ENCODE measurements at places on chromosomes 7 and 10.

- DNase-seq: no peak
These were observed 83.0 kb upstream of the KAT6B start for GRCh38 chr10:74743401-74743800.

DNA sequence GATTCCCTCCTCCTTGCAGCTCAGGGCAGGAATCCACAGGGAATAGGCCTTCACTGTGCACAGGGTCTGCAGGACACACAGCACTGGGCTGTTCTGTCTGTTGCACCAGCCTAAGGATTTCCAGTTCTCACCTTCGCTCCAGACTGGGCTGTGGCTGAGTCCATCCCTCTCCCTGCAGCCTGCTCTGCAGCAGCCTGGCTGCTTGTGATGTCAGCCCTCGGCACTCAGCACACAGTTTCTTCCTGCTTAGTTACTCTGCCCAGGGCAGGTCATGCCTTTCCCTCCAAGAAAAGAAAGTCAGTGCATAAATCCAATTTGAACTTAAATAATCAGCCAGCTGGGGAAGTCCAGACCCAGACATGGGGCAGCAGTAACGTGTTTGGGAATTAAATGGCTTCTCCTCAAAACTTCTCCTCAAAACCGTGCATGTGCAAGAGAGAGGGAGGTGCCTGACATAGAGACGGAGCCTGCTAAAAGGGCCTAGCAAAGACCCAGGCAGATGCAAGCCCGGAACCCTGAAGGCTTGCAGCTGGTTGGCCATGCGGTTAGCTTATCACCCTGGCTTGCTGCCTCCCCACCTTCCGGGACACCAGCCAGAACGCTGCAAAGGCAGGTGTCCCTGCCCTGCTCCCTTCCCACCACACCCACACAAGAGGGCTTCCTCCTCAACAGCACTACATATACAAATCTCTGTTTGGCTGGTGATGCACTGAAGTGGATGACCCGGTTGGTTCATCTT, 10.9 kb upstream of the GDF2 start:
- DNase-seq: no peak

GRCh38 chr10:52378124-52378523, 64.0 kb downstream of the DKK1 start:
- no peak for DNase-seq

DNA sequence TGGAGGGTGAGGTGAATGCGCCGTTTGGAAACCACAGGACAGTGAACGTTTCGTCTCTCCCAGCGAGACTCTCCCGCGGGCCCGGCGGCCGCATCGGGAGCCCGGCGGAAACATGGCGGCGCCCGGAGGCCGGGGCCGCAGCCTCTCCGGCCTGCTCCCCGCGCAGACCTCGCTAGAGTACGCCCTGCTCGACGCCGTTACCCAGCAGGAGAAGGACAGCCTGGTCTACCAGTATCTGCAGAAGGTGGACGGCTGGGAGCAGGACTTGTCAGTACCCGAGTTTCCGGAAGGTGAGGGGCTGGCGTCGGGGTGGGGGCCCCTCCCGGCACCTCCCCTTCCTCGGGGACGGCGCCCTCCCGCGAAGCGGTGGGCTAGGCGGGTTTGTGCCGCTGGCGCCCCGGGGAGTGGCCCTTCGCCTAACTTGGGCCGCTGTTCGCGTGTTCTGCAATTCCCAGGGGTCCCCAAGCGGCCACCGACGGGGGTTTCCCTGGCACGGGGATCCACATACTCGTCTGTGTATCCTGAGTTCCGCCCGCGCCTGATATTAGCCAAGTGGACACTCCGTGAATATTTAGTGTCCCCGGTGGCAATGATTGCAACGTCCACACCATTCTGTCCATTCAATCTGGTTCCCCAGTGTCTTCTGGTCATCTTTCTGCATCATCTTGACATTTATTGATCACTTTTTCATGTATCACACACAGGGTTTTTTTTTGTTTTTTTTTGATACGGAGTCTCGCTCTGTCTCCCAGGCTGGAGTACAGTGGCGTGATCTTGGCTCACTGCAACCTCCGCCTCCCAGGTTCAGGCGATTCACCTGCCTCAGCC, 514 bp downstream of the NHLRC2 start:
- DNase-seq: peak; percentile 62

DNA sequence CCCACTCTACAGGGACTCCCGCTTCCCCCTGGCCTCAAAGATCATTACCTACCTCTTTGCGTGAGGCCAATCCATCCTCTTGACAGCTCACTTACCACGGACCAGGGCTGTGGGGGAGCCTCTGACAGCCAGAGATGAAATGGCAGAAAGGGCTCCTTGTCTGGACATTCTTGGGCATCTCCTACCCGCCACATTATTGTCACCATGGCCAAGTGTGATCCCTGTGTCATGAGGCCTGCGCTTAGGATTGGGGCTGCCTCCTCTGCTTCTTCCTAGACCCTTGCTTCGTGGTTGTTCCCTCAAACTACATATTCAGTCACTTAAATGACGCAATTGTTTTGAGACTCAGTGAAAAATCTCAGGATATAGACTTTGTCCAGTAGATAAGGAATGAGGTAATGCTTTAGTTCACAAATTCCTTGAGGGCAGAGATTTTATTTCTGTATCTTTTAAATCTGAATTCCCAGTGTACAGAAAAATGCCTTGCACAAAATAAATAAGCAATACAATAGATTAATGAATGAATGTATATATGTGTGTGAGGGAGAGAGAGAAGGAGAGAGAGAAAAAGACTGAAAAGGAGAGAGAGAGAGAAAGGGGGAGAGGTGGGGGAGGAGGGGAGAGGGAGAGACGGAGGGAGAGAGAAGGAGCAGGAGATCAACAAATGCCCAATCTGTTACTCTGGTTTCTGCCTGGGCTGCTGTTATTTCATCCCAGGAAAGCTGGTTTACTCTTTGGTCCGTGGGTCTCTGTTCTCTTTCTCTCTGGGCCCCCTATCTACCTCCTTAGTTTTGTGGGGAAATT, 159.0 kb downstream of the PLXNA4 start:
- DNase-seq: no peak

GRCh38 chr7:78073609-78074382, 275.2 kb downstream of the PHTF2 start:
- DNase-seq: peak; percentile 48

- DNase-seq: no peak
These were observed 21.8 kb downstream of the TBXAS1 start for GRCh38 chr7:139850906-139851305.

DNA sequence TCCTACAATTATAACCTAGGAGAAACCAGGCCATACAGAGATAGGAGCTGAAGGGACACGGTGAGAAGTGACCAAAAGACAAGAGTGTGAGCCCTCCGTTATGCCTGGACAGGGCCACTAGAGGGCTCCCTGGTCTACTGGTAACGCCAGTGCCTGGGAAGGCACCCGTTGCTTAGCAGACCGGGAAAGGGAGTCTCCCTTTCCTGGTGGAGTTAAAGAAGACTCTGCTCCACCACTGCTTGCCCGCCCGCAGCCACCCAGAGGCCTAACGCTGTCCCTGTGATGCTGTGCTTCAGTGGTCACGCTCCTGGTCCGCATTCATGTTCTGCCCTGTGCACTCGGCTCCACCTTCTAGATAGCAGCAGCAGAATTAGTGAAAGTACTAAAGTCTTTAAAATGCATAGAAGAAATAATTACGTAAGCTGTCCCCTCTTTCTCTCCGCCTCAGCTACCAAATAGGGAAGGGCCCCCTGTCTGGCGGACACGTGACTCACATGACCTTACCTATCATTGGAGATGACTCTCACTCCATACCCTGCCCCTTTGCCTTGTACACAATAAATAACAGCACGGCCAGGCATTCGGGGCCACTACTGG, 34.8 kb downstream of the GRID2IP start:
- DNase-seq: peak; percentile 89

DNA sequence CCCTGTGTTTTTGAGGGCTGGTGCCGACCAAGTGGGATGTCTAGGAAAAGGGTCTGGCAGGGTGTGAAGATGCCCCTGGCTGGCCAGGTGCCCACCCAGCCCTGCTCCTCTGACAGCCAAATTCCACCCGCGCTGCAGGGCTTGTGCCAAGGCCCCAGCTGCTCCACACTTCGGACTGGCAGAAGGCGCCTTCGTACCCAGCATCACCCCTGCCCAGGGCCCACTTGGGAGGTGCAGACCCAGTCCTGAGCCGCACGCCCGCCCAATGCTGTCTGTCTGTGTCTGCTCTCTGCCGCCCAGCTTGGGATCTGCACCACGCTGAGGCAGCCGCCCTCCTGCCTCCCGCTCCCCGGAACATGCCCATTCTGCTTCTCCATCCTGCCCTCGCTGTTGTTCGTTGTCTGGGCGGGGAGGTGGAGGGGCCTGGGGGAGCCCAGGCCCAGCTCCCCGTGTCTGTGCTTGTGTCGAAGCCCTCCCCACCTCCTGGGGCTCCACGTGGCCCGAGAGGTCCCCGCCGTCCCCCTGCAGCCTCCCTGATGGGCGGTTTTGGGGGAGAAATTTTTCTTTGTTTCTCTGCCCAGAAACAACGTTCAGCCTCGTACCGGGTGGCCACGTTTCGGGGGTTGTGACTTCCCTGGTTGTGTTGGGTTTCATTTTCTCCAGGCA, 36.9 kb upstream of the PPIF start:
- no peak for DNase-seq

DNA sequence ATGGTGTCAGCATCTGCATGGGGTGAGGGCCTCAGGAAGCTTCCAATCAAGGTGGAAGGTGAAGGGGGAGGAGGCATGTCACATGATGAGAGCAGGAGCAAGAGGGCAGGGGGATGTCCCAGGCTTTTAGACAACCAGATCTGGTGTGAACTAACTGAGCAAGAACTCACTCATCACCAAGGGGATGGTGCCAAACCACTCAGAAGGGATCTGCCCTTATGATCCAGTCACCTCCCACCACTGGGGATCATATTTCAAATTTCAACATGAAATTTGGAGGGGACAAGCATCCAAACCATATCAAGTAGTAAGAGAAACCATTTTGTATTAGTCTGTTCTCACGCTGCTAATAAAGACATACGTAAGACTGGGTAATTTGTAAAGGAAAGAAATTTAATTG, 33.6 kb downstream of the THNSL1 start:
- DNase-seq: no peak

DNA sequence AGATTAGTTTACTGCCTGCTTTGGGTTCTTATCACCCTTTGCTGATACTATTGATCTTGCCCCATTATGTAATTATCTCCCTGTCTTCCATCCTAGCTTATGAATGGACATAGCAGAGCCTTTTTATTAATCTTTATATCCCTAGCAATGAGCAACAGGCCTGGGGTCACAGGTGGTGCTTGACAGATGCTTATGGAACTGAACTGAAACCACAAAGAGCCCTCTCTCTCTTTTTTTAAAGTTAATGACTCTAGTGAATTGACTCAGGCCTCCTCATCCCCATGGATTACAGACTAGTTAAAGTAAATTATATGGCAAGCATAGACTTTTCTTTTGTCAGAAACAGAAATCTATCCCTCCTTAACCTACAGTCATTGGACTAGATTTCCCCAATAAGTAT, 265.2 kb downstream of the PHTF2 start:
- DNase-seq: no peak

DNA sequence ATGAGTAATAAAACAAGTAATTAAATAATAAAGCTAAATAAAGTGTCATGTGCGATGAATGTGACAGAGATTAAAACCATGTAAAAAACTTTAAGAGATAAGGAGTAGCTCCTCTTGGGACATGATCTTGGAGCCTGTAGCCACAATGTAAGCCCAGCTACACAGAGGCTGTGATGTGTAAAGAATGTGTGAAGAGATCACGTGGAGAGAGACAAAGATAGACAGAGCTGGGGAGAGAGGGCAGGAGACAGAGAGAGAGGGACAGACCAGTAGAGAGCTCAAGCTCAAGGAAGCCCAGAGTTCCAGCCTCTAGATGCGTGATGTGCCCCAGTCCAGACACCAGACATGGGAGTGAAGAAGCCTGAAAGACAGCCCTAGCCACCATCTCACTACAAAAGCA, 644.1 kb downstream of the TNS3 start:
- no peak for DNase-seq

DNA sequence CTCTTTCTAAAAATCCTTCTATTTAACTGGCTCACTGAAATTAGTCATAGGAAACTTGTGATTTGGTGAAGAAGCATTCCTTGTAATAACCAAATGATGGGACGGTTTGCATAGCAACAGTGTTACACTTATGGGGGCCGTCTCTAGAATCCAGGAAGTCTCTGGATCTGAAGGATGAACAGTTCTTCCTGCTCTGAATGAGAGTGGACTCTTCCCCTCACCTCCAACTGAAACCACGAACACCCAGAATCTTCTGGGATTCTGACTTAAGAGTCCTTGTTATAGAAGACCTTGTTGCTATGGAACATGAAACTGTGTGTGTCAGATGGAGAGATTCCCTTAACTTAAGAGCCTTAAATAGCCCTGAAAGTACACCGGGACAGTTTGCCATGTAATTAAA, 23.2 kb downstream of the NOLC1 start:
- no peak for DNase-seq

DNA sequence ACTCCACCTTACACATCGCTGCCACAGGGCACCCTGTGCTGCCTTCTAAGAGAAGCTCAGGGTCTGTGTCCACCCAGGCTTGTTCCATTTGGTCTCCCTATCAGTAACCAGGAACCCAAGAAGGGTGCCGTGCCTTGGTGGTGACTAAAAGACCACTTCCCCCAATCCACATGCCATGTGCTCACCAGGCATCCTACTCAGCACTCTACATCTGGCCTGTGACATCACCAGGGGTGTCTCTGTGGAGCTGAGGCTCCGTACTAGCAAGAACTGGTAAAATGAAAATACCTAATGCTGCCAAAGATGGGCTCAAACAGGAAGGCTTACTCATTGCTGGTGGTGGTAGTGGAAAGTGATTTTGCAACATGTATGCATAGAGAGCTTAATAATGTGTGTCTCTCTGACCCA, 19.0 kb upstream of the C10orf71 start:
- DNase-seq: no peak

- DNase-seq: no peak
These were observed 204.4 kb upstream of the TMEM72 start for GRCh38 chr10:44706745-44707144.

DNA sequence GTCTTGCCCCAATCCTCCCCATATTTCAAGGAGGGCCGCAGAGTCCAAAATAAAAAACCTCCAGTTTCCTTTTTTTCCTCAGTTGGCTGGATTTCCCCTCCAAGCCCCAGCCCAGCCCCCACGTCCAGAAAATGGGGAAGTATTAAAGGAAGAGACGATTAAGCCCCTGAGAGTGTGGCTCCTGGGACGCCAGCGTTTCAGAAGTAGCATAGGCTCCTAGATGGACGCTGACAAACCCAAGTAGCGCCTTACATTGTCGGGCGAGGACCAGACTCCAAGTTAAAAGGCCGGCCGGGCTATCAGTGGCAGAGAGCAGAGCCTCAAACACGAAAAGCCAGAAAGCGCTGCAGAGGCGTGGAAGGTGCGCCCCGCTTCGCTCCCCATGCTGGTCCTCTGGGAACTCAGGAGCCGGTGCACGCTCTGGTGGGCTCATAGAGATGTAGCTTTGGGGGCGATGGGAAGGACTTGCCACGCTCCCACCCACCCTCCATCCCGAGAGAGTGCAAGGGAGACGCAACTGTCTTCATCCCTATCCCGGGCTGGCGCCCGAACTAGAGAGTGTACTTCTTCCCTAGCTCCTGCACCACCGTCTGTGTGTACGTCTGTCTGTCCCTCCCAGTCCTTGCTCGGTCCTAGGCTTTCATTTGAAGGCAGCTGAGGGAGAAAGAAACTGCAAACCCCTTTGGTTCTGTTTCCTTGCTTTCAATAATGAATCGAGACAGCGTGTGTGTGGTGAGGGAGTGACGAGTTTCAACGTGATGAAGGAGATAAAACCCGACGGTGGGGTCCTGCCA, 6.3 kb upstream of the EMX2 start:
- no peak for DNase-seq

- DNase-seq: no peak
These were observed 96.6 kb upstream of the CACUL1 start for GRCh38 chr10:118851062-118852035.
